ENCODE measurements at places on chromosomes 5 and 9. TPM values are rescaled to one million over a fixed set of nuclear protein-coding genes. Genes with fewer than 3 reads are reported as not detected.

DNA sequence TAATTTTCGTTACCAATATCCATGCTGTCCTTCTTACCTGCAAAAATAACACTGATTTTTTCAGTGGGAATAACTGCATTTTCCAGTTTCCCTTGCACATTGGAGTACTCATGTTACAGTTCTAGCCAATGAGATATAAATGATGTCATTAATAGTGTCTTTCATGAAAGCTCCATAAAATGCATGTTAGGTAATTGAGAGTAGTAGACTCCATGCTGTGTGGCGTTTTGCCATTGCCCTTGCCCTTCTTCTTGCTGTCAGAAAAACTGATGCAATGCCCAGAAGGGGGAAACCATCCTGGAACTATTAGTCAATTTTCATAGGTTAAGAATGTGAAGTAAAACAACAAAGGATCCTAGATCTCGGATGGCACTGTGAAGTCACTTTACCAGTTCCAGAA lies 1765.3 kb downstream of the EFNA5 start:
- ATAC-seq = no peak

DNA sequence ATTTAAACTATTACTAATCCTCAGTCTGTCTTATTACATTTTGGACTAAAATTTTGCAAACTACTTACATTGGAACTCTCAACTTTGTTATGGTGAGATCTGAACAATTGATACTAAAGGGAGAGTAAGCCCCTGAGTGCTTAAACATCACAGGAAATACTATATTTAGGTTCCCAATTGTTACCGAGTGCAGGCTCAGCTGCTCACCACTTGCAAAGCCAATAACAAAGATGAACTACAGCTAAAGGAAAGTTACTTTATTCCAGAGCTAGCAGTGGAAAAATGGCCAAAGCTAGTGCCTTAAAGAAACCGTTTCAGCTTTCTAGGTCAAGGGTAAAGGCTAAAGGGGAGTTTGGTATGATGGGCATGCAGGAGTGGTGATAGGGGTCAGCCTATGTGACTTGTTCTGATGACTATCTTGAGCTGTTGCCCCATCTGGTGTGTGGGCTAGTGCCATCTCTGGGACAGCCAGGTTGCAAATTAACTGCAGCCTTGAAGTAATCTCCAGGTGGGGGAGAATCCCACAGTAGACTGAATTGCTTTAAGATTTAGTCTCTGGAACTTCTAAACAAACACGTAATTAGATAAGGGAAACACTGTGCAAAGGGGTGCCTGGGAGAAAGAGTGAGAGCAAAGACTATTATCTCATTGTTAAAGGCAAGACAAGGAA lies 7.8 kb upstream of the NDUFB6 start:
- ATAC-seq = no peak

DNA sequence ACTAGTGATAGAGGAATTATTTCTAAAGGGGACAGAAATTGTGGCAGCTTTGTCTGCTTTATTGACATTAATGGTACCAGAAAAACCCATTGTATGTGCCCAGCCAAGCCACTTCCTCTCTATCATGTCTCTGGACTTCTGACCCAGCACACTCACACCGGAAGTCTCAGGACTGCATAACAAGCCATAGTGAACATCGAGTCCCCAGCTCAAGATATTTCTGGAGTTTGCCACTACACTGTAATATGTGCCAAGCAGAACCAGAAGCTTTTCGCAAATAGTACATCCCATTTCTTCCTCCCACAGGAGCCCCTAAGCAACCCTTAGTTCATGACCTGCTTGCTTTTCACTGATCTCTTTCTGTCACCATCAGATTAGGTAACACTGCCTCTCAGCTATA lies 187.4 kb upstream of the GHR start:
- no peak for ATAC-seq

GRCh38 chr5:100846772-100847171 lies 56.3 kb downstream of the ST8SIA4 start:
- ATAC-seq = no peak

GRCh38 chr5:161105525-161105924 lies 253.5 kb upstream of the ATP10B start:
- ATAC-seq = no peak

GRCh38 chr5:123099514-123100151 lies 10.6 kb downstream of the PRDM6 start:
- ATAC-seq = peak; percentile 14

- no peak for ATAC-seq
These were observed 32.8 kb downstream of the OR2K2 start for GRCh38 chr9:111297066-111297824.

DNA sequence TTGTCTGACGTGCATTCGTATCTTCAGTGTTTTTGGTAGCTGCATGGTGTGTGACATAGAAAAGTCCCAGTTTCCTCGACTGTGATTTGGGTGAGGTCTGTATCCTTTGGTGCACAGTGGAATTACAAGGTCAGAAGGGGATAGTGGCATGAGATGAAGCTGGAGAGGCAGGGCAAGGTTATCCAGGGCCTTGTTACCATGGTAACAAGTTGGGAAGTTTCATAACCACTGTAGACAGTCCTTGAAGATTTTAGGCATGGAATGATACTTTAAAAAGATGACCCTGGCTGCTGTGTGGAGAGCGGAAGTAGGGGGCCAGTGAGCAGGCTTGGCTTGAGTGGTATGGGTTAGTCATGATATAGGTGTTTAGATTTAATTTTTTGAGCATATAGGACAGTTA lies 11.9 kb downstream of the EHMT1 start:
- ATAC-seq = no peak

Gene GPRIN1
- 4.8 TPM for total RNA-seq

Gene OR1J4
- not detected for total RNA-seq

Gene SLC34A1
- total RNA-seq = 0.56 TPM

Measured in activated T-helper 17 cell treated with anti-CD3 and anti-CD28 coated beads, Interleukin-2, amount 50 U/mL, for 72 hours (primary cell).